Endothelial cell of umbilical vein (primary cell): ENCODE measurements at places on chromosomes 6 and 20.

GRCh38 chr20:53332022-53332837 is 261.4 kb downstream of the ZNF217 start:
- DNase-seq, result no peak

GRCh38 chr6:13978102-13978640 is 53.4 kb downstream of the RNF182 start:
- DNase-seq, result no peak

DNA sequence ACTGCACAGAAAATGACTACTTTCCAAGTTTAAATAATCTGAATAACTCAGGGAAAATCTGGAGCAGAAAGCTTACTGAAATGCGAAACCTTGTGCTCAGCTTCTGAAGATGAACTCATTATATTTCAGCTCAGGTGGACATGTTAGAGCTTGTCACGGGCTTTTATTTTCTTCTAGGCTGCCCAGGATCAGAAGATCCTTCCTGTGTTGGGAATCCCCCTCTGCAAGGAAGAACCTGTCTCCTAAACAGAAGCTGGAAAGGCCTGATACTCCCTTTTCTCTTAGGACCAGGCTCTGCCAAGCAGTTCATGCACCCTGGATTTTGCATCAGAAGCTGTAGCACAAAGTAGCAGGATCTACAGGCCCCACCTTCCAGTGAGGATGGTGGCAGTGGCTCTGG is 5.1 kb upstream of the SLC2A12 start:
- DNase-seq, result no peak

GRCh38 chr6:134041093-134041492 is 11.3 kb downstream of the SLC2A12 start:
- DNase-seq, result no peak

- no peak for DNase-seq
Observed at GRCh38 chr20:50017160-50017559, 34.4 kb downstream of the SNAI1 start.

DNA sequence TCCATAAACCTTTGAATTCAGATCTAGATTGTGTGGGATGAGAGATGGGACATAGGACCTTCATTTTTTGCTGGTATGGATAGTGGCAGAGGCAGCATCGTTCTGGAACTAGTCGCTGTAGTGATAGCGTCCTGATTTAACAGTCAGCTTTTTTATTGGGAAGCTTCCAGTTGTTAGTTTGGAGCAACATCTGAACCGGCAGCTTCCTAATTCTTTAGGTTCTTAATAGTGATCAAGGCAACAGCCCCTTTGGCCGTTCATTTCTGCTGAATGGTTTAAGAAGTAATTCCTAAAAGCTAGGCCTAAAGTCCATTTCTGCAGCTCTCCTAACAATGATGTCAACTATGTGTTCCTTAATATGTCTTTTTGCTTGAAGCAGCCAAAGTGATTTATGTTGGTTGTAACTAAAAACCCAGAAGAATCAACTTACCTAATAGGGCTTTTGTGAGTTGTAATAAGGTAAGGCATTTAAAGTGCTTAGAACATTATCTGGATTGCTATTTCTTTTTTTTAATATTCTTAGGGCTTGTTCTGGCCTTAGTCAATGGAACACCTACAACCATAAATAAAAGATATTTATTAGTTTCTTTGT is 90.3 kb downstream of the SHLD1 start:
- no peak for DNase-seq

DNA sequence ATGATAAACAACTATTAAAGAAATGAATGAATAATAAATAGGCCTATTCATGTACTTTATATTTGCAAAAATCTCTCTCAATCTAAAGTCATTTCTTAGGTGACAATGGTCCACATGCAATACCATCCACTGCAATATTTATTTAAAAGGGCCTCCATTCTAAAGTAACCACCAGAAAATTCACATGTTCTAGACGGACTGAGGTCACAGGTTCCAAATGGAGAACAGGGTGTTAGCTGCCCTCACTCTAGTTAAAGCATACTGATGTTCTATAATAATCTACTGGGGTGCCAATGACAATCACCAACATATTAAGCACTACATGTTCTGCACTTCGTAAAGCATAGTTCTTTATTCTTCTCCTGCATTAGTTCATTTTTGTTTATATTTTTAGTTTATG is 1.2 kb downstream of the HBS1L start:
- no peak for DNase-seq

DNA sequence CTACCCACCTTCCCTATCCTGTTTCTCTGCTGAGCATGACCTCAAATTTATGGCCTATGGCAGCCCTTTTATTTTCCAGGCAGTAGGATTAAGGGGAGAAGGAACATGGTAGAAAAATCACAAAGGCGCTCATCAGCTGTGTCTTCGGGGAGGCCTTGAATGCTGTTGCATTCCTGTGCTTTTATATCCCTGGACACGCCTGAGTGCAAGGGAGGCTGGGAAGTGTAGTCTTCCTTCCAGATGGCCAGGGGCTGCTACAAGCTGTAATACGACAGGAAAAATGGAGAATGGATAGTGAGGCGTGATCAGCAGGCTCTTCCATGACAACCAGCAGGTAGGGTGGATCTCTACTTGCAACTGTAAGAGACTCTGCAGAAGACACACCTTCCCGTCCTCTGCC is 210.9 kb upstream of the GGTLC1 start:
- no peak for DNase-seq

GRCh38 chr6:43105538-43106222 is 29.6 kb downstream of the PTK7 start:
- DNase-seq, result no peak

DNA sequence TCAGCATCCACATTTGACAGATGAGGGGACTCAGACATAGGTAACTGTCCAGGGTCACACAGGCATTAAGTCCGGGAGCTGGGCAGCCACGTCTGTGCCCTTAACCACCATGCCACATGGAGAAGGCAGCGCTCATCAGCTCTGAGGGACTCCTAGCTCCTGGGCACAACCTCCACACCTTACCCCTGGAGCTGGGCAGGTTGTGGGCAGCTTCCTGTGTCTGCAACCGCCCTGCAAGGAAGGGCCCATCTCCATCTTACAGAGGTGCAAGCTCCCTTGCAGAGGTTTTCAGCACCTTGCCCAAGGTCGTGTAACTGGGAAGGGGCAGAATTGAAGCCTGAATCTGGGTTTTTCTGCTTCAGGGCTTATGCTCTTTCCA is 7.9 kb downstream of the CCDC167 start:
- DNase-seq, result no peak

DNA sequence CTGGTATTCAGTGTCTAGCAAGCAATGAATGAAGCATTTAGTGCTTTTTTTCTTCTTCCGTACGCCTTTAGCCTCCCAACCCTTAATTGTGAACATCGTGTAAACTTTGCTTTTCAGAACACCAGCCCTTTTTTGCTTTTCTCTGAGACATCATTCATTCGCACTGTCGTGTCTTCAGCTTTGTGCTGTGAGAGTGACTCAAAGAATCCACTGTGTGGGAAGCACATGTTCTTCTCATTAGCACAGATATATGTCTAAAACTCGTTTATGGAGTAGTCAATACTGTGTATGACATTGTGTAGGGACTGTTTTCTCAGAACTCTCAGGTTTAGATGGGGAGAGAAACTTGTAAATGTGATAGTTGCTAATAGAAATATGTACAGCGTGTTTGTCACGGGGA is 279.1 kb downstream of the FARS2 start:
- DNase-seq, result no peak

DNA sequence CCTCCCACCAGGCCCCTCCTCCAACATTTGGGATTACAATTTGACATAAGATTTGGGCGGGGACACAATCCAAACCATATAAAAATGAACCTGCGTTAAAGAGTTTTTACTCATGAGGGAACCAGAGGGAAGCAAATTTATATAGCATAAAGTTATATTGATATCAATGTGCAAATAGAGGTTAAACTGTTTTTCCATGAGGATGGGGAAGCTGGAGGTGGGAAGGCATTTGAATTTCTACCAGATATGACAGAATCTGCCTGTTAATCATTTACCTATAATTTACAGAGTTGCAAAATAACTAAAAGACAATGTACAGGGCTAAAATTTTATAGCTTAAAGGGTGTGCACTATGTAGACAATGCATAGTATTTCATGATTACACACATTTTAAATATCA is 322.0 kb upstream of the FKBP1C start:
- DNase-seq, result no peak

- DNase-seq, result no peak
Observed at GRCh38 chr6:42690151-42690702, 32.2 kb downstream of the PRPH2 start.

DNA sequence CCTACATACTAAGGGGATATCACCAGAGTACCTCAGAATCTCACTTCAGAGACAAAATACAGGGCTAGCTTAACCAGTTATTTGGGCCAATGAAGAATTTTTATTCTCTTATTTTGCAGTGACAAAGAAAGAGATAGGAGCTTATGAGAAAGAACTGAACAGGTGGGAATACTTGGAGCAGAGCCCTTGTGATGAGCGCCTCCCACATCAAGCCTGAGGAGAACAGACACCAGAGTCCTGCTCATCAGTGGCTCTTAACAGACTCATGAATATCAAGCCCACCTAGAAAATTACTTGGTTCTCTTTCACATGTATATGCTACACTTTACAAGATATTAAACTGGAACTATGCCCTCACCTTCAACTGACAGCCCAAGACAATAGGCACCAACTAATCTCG is 99.0 kb downstream of the FAXC start:
- no peak for DNase-seq

GRCh38 chr20:48282591-48283228 is 497.4 kb upstream of the SULF2 start:
- no peak for DNase-seq

DNA sequence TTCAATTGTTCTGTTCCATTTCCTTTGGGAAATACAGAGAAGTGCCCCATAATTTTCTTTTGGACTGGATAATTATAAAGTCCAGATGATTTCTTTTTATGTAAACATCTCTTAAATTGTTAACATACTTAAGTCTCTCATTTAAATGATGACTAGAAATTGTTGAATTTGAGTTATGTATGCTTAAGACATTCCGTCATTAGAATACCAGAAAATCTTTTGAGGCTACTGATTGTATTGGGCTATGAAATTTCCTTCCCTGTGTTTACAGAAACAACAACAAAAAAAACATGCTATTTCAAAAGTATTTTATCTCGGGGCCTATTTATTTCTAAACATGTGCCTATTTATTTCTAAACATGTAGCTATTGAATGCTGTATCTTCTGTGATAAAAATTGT is 125.4 kb downstream of the SH3BGRL2 start:
- peak; percentile 43 for DNase-seq

GRCh38 chr6:154440422-154441043 is 70.0 kb downstream of the CNKSR3 start:
- DNase-seq, result no peak

- DNase-seq, result no peak
Observed at GRCh38 chr6:149248693-149249369, 68.7 kb upstream of the TAB2 start.

GRCh38 chr6:144066741-144067484 is 28.5 kb downstream of the SF3B5 start:
- no peak for DNase-seq

- DNase-seq, result peak; percentile 21
Observed at GRCh38 chr6:43758617-43759050, 11.4 kb upstream of the VEGFA start.
